NCI-H774 (cell line): ENCODE measurements at places on chromosomes 11 and 22.

GRCh38 chr11:117483372-117483771, 155.7 kb downstream of the CEP164 start:
- DNase-seq, result no peak

DNA sequence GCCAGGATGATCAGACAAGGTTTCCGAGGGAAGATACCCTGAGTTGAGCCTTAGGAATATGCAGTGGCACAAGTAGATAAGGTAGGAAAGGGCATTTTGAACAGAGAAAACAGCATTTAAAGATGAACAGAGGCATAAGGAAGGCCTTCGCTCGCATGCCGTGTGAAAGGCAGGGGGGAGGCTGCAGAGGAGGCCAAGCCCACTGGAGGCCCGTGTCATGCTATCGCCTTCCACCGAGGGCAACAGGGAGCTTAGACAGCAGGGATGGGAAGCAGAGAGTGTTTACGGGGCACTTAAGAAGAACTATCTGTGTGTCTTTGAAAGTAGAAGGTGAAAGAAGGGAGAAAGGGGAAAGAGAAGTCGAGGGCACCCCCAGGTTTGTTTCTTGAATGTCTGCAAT, 148.3 kb downstream of the PKNOX2 start:
- no peak for DNase-seq

GRCh38 chr22:32837803-32838202, 36.3 kb downstream of the TIMP3 start:
- no peak for DNase-seq

- no peak for DNase-seq
These were observed 14.5 kb downstream of the ART5 start for GRCh38 chr11:3627291-3627690.

DNA sequence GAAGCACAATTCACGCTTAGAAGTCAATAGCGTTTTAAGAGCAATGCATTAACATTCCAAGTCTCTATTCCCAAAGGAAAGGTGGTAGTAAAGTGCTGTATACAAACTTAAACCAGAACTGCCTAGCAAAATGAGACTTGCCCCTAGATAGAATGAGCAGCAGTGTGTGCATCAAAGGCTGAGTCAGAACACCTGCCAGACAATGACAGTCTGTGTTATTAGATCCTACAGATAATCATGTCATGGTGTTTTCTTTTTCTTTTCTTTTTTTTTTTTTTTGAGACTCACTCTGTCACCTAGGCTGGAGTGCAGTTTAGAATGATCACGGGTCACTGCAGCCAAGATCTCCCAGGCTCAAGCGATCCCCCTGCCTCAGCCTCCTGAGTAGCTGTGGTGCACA, 1.6 kb downstream of the RTCB start:
- no peak for DNase-seq

DNA sequence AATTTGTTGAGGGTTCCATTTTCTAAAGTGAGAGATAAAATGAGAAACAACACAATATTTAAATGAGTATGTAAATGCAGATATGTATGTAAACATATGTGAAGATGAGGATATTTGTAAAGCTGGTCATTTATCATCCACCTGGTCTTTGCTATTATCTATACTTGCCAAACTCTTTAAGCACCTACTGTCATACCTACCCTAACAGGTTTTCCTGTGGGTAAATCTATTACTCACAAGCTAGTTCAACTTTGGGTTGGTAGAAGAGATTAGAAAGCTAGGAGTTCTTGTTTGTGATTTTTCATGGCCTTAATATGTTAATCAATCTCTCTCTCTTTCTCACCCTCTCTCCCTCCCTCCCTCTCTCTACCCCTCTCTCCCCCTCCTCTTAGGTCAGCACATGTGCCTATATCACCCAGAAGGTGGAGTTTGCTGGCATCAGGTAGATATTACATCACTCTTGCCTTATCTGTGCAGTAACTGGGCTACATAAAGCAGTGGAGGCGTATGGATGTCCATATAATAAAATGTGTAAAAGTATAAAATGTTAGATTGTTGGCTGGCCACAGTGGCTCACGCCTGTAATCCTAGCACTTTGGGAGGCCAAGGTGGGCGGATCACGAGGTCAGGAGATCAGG, 14.7 kb downstream of the DEPDC5 start:
- no peak for DNase-seq

DNA sequence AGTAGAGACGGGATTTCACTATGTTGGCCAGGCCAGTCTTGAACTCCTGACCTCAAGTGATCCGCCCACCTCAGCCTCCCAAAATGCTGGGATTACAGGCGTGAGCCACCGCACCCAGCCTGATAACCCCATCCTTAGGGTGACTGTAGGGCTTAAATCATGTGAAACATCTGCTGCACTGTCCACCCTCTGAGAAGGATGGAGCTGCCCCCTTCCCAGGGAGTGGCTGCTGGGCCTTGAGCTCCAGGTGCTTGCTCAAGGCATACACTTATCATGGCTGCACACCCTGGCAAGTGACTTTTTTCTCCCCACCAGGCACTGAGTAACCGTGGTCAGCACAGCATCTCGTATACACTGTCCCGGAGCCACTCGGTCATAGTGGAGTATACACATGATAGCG, 5.3 kb downstream of the PELI3 start:
- DNase-seq, result no peak

- no peak for DNase-seq
These were observed 86.5 kb upstream of the MYO18B start for GRCh38 chr22:25655371-25655935.

GRCh38 chr22:41782751-41783150, 17.7 kb upstream of the CCDC134 start:
- no peak for DNase-seq

- DNase-seq, result no peak
These were observed 338.7 kb downstream of the BRD1 start for GRCh38 chr22:49488943-49489342.
